Dermis microvascular lymphatic vessel endothelial cell (primary cell): ENCODE measurements at places on chromosomes 2 and 18. TPM values are rescaled to one million over a fixed set of nuclear protein-coding genes. Genes with fewer than 3 reads are reported as not detected.

- DNase-seq = no peak
Observed at GRCh38 chr2:48310581-48310980, 219.4 kb upstream of the STON1 start.

- DNase-seq = no peak
Observed at GRCh38 chr2:236818281-236819045, 248.8 kb downstream of the ACKR3 start.

DNA sequence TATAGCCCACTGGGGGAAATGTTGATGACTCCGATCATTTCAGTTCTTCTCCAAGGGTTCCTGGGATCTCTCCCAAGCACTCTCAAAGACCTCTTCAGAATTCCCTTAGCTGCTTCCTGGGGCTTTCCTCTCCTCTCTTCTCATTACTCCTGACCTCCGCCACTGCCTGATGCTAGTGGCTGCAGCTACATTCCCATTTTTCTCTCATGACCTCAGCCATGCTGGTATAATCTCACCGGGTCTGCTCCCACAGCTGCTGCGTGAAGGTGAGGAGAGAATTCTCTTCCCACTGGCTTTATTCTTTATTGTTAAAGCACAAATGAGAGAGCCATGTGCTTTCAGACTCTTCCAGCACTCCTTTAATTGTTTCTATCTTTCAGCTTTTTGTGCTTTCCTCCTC lies 312.0 kb upstream of the ETAA1 start:
- no peak for DNase-seq

DNA sequence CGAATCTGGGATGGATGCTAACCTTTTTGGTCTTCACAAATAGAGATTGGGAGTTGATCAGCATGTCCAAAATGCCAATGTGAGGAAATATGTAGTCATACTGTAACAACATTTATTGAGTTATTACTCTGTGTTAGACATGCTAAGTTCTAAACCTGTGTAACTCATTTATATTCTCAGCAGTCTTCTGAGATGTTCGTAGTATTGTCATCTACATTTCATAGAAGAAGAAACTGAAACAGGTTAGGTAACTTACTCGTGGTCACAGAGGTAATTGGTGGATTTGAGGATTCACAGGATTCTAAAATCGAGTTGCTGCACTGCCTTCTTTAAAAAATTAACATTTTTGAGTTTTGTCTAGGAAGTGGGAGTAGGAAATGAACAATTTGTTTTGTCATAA lies 162.1 kb downstream of the UBE2E3 start:
- no peak for DNase-seq

- DNase-seq = no peak
Observed at GRCh38 chr2:134149904-134150303, 104.0 kb upstream of the MGAT5 start.

DNA sequence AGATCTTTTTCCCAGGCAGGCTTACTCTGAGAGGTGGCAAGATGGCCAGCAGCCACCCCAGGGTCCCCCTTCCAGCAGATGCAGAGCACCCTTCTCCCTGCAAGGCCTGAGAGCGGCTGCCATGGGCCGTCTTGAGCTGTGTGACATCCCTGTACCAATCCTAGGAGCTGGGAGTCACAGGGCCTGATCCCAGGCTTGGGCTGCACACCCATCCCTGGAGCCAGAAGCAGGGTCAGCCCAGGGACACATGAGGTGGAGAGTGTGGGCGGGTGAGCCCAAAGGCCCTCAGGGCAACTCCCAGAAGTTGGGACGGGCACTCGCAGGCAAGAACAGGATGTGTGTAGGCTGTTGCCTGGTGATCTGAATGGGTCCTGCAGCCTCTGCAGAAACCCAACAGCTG lies 40.5 kb downstream of the CROCC2 start:
- DNase-seq = no peak

- no peak for DNase-seq
Observed at GRCh38 chr2:74332550-74333174, 10.6 kb downstream of the SLC4A5 start.

DNA sequence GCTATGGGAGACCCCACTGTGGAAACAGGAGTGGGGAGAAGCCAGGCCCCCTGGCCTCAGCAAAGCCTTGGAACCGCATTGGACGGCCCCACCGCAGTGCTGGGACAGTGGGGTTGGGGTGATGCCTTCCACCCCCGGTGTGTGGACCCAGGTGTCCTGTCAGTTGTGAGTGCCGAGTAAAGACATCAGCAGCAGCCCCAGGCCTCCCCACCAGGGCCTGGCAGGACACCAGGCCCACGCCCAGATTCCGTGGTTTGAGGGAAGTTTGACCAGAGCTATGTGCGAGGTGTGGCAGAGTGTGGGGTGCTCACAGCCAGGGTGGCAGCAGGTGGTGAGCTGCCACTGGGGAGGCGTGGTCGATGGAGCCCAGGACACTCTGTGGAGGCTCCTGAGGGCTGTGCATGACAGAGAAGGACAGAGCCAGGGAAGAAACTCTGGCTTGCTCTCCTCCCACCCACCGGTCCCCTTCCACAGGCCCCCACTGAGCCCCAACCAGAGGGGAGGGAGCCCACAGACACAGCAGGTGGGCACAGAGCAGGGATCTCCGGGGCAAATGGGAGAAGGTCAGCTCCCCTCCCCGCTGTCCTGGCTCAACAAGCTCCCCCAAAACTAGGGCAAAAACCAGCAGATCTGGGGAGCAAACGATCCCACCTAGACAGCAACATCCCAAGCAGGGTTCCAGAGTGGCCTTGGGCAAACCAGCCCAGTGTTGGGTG lies 69.1 kb downstream of the TWIST2 start:
- DNase-seq = no peak

DNA sequence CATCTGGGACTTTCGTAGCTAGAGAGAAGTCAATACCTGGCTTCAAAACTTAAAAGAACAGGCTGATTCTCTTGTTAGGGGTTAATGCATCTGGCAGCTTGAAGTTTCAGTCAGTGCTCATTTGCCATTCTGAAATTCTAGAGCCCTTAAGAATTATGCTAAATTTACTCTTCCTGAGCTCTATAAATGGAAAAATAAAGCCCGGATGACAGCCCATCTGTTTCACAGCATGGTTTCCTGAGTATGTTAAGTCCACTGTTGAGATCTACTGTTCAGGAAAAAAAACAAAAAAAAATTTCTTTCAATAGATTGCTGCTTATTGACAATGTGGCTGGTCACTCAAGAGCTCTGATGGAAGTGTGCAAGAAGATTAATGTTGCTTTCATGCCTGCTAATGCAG lies 101.3 kb upstream of the RPE start:
- DNase-seq = peak; percentile 6

DNA sequence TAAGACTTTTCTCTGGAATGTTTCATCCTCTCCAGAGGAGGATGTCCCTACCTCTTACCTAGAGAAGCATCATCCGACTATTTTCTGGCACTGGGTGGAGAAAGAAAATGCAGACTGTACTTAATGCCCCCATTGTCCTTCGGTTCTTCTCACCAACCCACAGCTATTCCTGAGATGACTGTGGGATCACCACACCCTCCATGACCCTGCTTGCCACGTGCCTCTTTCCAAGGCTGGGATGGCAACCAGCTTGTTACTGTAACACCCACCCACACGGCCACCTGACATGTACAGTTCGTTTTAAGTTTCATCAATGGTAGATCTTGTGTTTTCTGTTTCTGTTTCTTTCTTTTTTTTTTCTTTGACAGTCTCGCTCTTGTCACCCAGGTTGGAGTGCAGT lies 365.2 kb downstream of the FBXO15 start:
- no peak for DNase-seq

DNA sequence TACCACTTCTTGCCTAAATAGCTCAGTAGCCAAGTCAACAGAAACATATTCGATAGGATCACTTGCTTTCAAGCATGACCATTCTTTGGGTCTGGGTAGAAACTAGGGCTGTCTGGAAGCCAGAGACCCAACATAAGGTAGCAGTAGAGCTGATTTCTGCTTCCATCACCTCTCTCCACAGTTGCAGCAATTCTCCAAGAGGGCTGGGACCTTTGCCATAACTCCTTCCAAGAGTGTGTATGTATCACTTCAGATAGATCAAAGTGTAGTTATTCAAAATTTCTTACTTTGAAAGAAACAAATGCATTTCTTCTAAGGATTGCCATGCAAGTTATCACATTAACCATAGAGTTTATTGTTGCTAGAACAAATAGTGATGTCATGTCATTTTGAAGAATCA lies 172.0 kb upstream of the GALNT5 start:
- DNase-seq = no peak

DNA sequence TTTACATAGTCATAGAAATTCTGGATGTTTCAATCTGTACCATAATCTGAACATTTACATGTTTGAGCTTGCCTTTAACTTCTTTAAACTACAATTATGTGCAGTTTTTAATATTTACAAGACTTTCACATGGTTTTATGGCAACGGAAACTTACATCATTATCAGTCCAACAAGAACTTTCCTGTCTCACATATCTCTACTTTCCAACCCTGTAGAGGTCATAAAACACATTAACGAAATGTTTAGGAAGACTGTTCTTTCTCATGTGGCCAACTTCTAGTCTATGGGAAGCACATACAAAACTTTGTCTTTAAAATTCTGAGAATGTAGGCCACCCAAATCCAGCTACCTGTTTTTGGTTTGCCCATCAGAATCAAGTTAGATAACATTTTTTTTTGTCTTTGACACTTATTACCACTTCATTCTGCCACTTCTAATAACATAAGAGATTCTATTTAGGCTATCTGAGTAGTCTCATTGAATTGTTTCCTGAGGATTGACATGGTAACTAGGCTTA lies 693.2 kb downstream of the KCNJ3 start:
- DNase-seq = no peak

MOCOS gene
- total RNA-seq = under 0.01 and 0.13 TPM in 2 replicates

DDX18 gene
- 39.7 and 40.5 TPM in 2 replicates for total RNA-seq

TMEM178A gene
- total RNA-seq = 0.25 TPM in 1 of 2 replicates, not detected in the other

IL1RL2 gene
- 0.13 and 0.25 TPM in 2 replicates for total RNA-seq

REG3A gene
- total RNA-seq = not detected in 2 replicates

ADAM23 gene
- total RNA-seq = 0.77 and 1.0 TPM in 2 replicates
